HCT116 (cell line): ENCODE measurements at places on chromosomes 16 and 17.

DNA sequence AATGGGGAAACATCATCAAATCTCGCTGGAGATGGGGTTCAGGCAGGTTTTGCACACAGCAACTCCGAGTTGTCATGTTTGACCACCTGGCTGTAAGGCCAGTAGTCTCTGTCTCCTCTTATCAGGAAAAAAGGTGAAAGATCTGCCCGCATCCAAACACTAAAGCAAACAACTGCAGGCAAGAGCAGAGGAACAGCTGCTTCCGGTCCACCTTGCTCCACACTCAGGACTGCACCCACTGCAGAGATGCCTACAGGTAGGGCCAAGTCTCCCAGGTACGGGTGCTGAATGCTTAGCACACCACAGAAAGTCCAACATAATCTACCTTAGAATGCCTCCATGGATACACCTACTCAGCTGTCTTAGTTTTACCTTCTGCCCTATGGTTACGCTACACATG, 7.3 kb downstream of the TEX2 start:
- no peaks in the 10 kb centered on the region for H3K27me3 ChIP-seq
- no peak for DNase-seq
- no peaks in the 10 kb centered on the region for H3K36me3 ChIP-seq
- H3K27ac ChIP-seq, result no peak overlapping the region
- H3K4me1 ChIP-seq, result no peaks in the 10 kb centered on the region

DNA sequence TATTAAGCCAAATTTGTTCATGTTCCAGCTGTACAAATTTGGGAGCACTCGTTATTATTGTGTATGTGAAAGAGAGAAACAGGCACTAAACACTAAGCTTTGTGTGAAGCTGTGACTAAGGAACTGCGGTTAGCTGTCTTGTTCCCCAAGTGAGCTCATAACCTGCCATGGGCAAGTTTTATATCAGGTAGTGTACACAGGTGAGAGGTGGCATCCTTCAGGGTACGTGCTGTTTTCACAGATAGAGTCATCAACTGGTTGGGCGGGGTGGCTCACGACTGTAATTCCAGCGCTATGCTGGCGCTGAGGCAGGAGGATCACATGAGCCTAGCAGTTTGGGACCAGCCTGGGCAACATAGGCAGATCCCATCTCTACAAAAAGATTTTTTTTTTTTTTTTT, 2.8 kb downstream of the DNAJA3 start:
- H3K4me1 ChIP-seq, result peaks cover 18% of the 10 kb centered on the region
- H3K4me3 ChIP-seq, result no peak overlapping the region
- DNase-seq, result no peak

- 0 out of 2 replicates have a peak, but pooled peaks cover 3% of the 10 kb centered on the region for H3K36me3 ChIP-seq
- peaks cover 39% of the 10 kb centered on the region for H3K4me1 ChIP-seq
- DNase-seq, result no peak
These were observed 2.0 kb downstream of the OVCA2 start for GRCh38 chr17:2043785-2044184.

GRCh38 chr16:10961231-10961630, 16.9 kb downstream of the CLEC16A start:
- no peak for DNase-seq
- H3K4me3 ChIP-seq, result no peak overlapping the region
- H3K36me3 ChIP-seq, result peaks cover 2% of the 10 kb centered on the region; the same call in 1 of the 2 replicates
- no peak overlapping the region for H3K27ac ChIP-seq
- H3K4me1 ChIP-seq, result peaks cover 13% of the 10 kb centered on the region
- H3K27me3 ChIP-seq, result no peaks in the 10 kb centered on the region

DNA sequence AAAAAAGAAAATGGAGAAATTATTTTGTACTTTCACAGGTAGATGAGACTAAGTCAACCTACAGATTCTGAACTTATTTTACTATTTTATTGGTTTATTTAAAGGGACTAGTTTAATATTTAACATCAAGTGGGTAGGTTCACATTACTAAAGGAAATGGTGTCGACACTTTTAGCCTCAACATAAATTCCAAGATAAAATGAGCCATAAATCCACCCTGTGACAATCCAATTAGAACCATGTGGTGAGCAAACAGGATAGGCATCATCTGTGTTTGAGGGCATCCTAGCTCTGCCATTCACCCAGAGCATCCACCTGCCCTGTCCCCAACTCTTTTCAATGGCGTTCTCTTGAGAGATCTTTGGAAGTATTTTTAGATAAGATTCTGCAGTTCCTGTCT, 92.8 kb upstream of the PMFBP1 start:
- no peaks in the 10 kb centered on the region for H3K36me3 ChIP-seq
- no peaks in the 10 kb centered on the region for H3K27me3 ChIP-seq
- H3K27ac ChIP-seq, result no peak overlapping the region
- no peaks in the 10 kb centered on the region for H3K4me1 ChIP-seq
- H3K4me3 ChIP-seq, result no peak overlapping the region
